ENCODE measurements at places on chromosomes 7 and 10. TPM values are rescaled to one million over a fixed set of nuclear protein-coding genes. Genes with fewer than 3 reads are reported as not detected.
A peak's percentile ranks its signal among the peaks of the same experiment; 100 is the strongest.

CLDN12 gene
- total RNA-seq: 45.2 TPM

STAG3 gene
- total RNA-seq: 0.22 TPM

FLNC gene
- total RNA-seq: 848 TPM

LIPN gene
- not detected for total RNA-seq

NPM3 gene
- 10.8 TPM for total RNA-seq

GTF2IRD1 gene
- total RNA-seq: 23.3 TPM

GRID1 gene
- 2.5 TPM for total RNA-seq

PDE1C gene
- 143 TPM for total RNA-seq

JMJD1C gene
- 54.6 TPM for total RNA-seq

DNA sequence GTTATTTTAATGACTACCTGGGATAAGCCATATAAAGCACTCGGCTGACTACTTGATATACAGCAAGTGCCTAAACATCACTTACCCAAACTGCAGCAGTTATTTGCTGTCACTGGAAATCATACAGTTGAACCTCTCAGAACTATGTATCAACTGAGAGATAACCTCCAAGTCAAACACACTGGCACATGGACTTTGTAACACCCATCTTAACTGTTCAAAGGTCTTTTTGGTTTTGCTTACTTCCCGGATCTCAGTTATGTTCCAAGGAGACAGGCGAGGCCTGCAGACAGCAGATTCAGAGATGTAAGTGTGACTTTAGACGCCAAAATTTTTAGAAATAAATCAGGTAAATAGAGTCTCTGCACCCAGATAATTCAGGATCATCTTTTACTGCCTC, 34.6 kb upstream of the DAGLB start:
- DNase-seq: no peak

GRCh38 chr7:155935005-155935557, 122.8 kb upstream of the SHH start:
- DNase-seq: no peak

GRCh38 chr10:44008270-44008916, 359.7 kb upstream of the ZNF32 start:
- peak; percentile 46 for DNase-seq

DNA sequence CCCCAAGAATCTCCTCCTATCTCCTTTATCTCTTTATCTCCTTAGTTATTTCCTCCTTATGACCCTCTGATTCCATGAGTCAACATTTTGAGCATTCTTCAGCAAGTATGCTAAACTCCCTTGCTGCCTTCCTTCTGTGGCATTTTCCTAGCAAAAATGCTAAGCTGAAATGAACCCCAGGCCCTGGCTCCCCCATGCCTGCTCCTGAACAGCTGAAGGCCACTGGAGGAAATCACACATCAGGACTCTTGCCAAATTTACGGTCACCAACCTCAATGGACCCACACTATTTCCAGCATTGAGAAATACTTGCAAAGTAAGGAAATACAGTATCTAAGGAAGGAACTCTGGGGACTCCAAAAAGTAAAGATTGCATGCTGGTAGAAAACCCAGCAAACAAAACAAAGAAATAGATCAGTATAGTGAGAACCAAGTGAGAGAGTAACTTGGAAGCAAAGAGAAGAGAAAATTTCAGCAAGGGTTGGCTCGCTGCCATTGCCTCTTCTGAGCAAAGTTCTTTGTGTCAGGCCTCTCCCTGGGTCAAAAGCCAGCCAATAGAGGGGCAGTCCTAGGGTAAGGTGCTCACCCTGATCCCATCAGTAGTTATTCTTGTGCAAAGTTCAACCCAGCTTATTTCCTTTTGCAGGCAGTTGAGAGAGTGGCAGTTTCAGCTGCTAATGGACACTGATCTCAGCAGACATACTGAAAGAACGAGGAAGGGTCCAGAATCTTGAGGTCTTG, 5.1 kb upstream of the PLEKHS1 start:
- no peak for DNase-seq

GRCh38 chr10:15815242-15815885, 44.9 kb downstream of the MINDY3 start:
- no peak for DNase-seq

- DNase-seq: no peak
Observed at GRCh38 chr7:51276967-51277366, 39.6 kb downstream of the COBL start.

DNA sequence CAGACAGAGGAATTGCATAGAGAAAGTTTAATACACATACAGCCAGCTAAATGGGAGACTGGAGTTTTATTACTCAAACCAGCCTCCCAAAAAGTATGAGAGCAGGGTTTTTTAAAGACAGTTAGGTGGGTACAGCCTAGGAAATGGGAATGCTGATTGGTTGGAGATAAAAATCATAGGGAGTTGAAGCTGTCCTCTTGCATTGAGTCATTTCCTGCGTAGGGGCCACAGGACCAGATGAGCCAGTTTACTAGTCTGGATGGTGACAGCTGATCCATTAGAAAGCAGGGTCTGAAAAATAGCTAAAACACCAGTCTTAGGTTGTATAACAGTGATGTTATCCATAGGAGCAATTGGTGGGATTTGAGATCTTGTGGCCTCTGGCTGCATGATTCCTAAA, 76.1 kb upstream of the POM121L12 start:
- no peak for DNase-seq

GRCh38 chr7:27166531-27167505, 1.5 kb upstream of the HOXA9 start:
- no peak for DNase-seq

- DNase-seq: no peak
Observed at GRCh38 chr7:116730097-116731022, 58.4 kb downstream of the MET start.

GRCh38 chr10:6601246-6601805, 21.2 kb upstream of the PRKCQ start:
- no peak for DNase-seq

GRCh38 chr7:123242467-123243092, 42.8 kb upstream of the SLC13A1 start:
- DNase-seq: no peak

GRCh38 chr10:63110940-63111339, 22.2 kb upstream of the NRBF2 start:
- no peak for DNase-seq

DNA sequence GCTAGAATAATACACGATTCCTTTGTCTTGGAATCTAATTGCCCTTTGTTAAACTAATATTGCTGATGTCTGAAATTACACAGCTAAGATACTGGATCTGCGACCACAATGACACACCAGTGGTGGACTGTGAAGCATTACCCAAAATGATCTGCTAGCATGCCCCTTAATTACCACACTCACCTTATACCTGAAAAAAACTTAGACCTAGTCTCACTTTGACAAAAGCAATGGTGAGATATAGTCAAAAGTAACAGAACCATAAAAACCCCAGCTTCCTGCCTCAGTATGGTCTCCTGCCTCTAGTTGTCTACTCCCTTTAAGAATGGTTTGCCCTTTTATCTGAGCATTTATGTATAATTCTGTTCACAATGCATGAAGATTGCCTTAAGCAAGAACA, 20.8 kb upstream of the ERVW-1 start:
- DNase-seq: no peak

DNA sequence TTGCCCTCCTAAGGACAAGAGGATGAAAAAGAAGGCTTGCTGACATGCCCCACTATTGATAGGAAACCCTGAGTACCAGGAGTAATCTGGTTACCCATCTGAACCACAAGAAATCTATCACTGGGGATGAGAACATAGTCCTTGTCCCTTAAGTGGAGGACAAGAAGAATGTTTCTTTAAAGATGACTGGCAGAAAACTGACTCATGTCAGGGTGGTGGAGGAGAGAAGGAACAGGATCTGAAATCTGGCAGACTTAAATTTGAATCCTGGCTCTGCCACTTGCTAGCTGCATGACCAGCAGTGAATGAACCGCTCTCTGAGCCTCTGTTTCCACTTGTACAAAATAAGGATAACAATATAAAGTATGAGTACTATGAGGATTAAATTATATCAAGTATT, 38.9 kb upstream of the XPNPEP1 start:
- DNase-seq: no peak

- no peak for DNase-seq
Observed at GRCh38 chr7:80890426-80891258, 28.2 kb downstream of the SEMA3C start.

DNA sequence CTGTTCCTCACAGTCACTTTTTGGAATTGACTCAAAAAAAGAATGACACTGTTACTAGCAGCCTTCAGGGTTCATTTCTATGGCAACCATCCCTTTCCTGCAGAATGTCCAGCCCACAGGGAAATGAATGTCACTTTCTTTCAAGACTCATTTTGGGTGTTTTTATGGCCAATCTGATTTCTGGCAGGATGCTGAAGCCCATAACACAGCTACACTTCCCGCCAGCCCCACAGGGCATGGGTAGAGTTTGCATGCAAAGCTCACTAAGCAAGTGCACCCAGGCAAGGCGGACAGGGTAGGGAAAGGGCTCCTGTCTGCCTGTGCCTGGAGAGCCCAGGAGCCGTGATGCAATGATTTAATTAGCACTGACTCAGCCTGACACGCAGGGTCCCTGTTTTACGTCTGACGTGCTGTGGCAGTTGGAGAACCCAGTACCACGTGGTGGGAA, 26.1 kb upstream of the GPAM start:
- DNase-seq: no peak

GRCh38 chr7:155258226-155258560, 39.5 kb upstream of the INSIG1 start:
- DNase-seq: peak; percentile 37

DNA sequence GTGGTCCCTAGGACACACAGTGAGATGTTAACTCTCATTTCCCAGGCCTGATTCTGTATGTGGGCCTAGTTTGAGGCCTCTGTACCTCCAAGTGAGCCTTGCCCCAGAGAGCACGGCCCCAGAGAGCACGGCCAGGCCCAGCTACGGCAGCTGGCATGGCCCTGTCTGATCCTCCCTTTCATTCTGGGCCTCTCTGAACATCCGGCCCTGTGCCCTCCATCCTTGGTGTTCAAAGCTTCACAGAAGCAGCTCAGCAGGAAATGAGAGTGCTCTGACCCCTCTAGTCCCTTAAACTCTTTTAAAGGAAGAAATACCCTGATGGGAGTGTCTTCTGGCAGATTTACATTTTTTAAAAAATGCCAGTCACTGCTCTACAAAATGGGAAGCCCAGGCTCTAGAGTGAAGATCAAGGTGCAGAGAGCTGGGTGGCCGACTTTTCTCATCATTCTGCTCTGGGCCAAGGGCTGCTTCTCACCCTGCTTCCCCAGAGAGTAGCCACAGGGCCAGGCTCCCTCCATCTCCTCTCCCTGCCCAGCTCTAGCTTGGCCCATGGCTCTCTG, 171.9 kb downstream of the RPS24 start:
- no peak for DNase-seq

GRCh38 chr7:55056577-55057480, 38.0 kb downstream of the EGFR start:
- no peak for DNase-seq

DNA sequence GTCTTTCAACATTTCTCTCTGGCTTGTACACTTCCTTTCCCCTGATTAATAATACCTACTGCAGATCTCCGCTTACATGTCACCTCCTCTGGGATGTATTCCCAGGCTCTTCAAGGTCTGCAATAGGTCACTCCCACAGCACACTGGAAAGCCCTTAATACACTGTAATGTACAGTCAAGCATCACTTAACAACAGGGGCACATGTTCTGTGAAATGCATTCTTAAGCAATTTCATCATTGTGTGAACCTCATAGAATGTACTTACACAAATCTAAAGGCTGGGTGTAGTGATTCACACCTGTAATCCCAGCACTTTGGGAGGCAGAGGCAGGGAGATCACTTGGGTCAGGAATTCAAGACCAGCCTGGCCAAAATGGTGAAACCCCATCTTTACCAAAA, 1.9 kb downstream of the COX15 start:
- no peak for DNase-seq

DNA sequence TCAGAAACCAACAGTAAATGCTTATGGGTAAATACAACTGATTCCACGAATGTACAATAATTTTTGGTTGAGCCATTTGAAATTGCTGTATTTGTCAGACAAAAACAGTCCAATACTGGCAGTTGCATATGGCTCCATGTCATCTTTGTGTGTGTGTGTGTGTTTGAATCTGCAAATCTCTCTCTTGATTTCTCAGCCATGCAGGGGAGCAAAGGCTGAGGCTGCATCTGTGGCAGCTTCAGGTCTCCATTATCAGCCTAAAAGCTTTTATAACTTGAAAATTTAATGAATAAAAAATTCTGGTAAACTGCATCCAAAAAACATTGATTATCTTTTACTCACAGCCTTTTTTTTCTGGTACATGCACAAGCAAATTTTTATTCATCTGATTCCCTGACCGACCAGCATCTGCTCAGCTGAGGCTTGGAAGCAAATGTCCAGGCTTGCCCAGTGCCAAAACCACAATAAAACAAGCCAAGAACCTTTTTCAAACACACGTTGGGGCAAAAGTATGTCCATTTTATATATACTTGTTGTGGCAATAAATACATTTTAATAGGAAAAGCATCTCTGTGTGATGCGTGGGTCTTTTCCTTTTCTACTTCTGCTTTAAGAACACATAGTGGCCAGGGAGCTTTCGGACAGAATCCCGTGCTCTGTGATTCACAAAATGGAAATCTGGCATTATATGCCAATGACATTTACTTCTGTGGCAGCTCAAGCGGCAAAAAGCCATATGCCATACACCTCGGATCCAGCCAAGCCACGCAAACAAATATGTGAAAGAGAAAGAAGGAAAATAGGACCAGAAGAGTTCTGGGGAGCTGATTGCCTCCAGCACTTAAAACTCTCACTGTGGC, 275.6 kb upstream of the AOAH start:
- DNase-seq: no peak

GRCh38 chr7:133409421-133409820, 156.5 kb downstream of the EXOC4 start:
- no peak for DNase-seq

DNA sequence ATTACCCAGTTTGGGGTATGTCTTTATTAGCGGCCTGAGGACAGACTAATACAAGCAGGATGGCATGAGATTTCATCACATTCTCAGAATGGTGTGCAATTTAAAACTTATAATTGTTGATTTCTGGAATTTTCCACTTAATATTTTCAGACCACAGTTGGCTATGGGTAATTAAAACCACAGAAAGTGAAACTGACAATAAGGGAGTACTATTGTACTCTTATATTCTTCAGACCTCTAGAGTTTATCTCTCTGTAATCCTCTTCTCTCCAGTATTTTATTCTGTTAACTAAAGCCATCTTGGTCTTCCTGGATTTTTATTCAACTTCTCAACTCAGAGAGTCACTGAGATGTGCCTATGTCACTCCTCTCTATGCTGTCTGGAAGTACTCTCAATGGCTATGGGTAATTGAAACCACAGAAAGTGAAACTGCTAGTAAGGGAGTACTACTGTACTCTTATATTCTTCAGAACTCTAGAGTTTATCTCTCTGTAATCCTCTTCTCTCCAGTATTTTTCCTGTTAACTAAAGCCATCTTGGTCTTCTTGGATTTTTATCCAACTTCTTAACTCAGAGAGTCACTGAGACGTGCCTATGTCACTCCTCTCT, 118.3 kb downstream of the PPP1R17 start:
- DNase-seq: no peak

GRCh38 chr7:50315739-50316671, 11.5 kb downstream of the IKZF1 start:
- no peak for DNase-seq

- DNase-seq: no peak
Observed at GRCh38 chr7:115693779-115694178, 336.8 kb downstream of the TFEC start.

GRCh38 chr10:79483948-79484347, 28.4 kb upstream of the EIF5AL1 start:
- peak; percentile 83 for DNase-seq

Measured in heart left ventricle (tissue), 16 donors.